ENCODE measurements at places on chromosomes 5 and 9. TPM values are rescaled to one million over a fixed set of nuclear protein-coding genes. Genes with fewer than 3 reads are reported as not detected.

DNA sequence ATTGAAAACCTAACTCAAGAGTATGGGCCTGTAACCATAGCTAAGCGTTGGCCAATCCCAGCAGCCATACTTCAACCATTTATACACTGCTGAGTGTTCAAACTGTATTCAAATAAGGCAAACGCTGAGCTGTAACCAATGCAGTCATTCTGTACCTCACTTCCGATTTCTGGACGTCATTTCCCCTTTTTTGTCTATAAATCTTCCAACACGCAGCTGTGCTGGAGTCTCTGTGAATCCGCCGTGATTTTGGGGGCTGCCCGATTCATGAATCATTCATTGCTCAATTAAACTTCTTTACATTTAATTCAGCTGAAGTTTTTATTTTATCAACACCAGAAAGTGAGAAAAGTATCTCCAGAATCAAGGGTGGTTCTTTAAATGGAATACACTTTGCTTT, 31.7 kb downstream of the MTX3 start:
- no peaks in the 10 kb centered on the region for H3K27me3 ChIP-seq
- no peaks in the 10 kb centered on the region for H3K4me1 ChIP-seq
- H3K36me3 ChIP-seq = no peaks in the 10 kb centered on the region
- no peak overlapping the region for H3K4me3 ChIP-seq
- no peak for DNase-seq

DNA sequence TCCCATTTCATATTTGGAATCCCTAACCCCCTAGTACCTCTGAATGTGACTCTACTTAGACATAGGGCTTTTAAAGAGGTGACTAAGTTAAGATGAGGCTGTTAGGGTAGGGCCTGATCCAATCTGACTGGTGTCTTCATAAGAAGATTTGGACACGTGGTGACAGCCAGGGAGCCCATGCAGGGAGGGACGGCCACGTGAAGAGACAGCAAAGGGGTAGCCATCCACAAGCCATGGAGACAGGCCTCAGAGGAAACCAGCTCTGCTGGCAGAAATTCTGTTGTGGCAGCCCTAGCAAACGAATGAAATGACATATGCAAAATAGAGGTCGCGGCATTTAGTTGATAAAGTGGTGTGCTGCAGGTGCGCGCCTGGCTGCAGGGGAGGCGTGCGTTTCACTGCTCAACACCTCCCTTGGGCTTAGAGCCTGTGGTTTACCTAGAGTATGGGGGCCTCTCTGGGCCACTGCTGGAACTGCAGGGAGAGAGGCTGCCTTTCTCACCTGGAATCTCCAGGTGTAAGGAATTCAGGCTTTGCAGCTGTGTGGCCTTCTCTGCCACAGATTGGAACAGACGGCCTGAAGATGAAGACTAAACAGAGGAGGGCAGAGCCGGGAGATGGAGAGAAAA, 7.1 kb upstream of the AFAP1L1 start:
- H3K36me3 ChIP-seq = no peaks in the 10 kb centered on the region
- no peak overlapping the region for H3K4me3 ChIP-seq
- no peaks in the 10 kb centered on the region for H3K4me1 ChIP-seq
- no peaks in the 10 kb centered on the region for H3K27me3 ChIP-seq
- no peak overlapping the region for H3K27ac ChIP-seq
- no peak for DNase-seq

GRCh38 chr5:167112556-167112955, 1178.9 kb upstream of the WWC1 start:
- H3K4me1 ChIP-seq = no peaks in the 10 kb centered on the region
- DNase-seq = no peak
- no peak overlapping the region for H3K27ac ChIP-seq
- no peak overlapping the region for H3K4me3 ChIP-seq
- no peaks in the 10 kb centered on the region for H3K27me3 ChIP-seq
- no peaks in the 10 kb centered on the region for H3K36me3 ChIP-seq

DNA sequence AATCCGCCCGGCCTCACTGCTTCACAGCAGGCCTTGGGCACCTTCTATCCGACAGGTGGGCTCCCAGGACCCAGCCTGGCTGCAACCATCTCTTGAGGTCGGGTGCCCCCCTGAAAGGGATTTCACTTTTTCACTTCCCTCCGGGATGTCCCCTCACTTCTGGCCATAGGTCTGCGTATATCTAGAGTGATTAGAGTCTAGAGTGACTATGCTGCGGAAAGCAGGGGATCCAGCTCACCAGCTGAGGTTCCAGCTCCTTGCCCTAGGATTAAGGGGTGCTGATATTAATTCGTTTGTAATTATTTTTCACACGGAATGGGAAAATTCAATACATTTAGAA, 3.1 kb downstream of the DMRT2 start:
- H3K27ac ChIP-seq = no peak overlapping the region
- H3K27me3 ChIP-seq = peaks cover 4% of the 10 kb centered on the region
- H3K36me3 ChIP-seq = no peaks in the 10 kb centered on the region
- H3K4me1 ChIP-seq = peaks cover 50% of the 10 kb centered on the region

GRCh38 chr5:170681013-170681433, 102.5 kb upstream of the GABRP start:
- no peak for DNase-seq
- H3K4me3 ChIP-seq = no peak overlapping the region
- no peaks in the 10 kb centered on the region for H3K27me3 ChIP-seq
- no peaks in the 10 kb centered on the region for H3K4me1 ChIP-seq

GRCh38 chr9:726005-726404, 115.5 kb upstream of the DMRT1 start:
- H3K27me3 ChIP-seq = no peaks in the 10 kb centered on the region
- H3K4me3 ChIP-seq = no peak overlapping the region
- peaks cover 14% of the 10 kb centered on the region for H3K36me3 ChIP-seq

DNA sequence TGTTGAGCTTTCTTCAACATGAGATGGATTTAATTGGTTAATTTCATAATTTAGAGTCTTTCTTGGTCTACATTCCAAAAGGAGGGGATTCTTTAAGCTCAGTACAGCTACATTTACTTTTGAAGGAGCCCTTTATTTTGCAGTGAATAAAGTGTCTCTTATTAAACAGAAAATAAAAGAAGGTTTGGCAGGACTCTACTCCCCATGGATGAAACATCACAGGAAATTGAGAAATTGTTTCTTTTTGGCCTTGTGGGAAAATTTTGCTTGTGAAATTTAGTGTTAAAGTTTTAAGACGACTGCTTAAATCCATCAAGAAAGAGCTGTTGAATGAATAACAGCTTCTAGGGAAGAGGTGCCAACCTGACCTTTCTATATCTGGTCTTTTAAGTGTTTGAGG, 187.7 kb downstream of the NTRK2 start:
- H3K4me1 ChIP-seq = no peaks in the 10 kb centered on the region
- H3K36me3 ChIP-seq = no peaks in the 10 kb centered on the region
- DNase-seq = peak; percentile 12
- no peaks in the 10 kb centered on the region for H3K27me3 ChIP-seq
- H3K4me3 ChIP-seq = no peak overlapping the region

GRCh38 chr5:36743891-36744772, 132.4 kb upstream of the NIPBL start:
- DNase-seq = peak; percentile 40
- H3K27ac ChIP-seq = peak overlapping the region; percentile 55
- no peaks in the 10 kb centered on the region for H3K27me3 ChIP-seq
- peak overlapping the region; percentile 41 for H3K4me3 ChIP-seq

DNA sequence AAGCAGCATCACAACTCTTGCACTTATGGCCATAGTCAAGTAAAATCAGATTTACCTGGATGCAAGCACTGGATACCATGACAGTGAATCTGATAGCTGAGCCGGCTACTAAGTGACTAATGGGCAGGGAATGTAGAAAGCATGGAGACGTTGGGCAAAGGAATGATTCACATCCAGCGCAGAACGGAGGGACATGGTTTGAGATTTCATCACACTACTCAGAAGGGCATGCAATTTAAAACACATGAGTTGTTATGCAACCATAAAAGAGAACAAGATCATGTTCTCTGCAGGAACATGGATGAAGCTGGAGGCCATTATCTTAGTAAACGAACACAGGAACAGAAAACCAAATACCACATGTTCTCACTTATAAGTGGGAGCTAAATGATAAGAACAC, 169.1 kb upstream of the PIK3R1 start:
- H3K4me3 ChIP-seq = no peak overlapping the region
- no peak for DNase-seq
- no peak overlapping the region for H3K27ac ChIP-seq
- H3K27me3 ChIP-seq = no peaks in the 10 kb centered on the region

DNA sequence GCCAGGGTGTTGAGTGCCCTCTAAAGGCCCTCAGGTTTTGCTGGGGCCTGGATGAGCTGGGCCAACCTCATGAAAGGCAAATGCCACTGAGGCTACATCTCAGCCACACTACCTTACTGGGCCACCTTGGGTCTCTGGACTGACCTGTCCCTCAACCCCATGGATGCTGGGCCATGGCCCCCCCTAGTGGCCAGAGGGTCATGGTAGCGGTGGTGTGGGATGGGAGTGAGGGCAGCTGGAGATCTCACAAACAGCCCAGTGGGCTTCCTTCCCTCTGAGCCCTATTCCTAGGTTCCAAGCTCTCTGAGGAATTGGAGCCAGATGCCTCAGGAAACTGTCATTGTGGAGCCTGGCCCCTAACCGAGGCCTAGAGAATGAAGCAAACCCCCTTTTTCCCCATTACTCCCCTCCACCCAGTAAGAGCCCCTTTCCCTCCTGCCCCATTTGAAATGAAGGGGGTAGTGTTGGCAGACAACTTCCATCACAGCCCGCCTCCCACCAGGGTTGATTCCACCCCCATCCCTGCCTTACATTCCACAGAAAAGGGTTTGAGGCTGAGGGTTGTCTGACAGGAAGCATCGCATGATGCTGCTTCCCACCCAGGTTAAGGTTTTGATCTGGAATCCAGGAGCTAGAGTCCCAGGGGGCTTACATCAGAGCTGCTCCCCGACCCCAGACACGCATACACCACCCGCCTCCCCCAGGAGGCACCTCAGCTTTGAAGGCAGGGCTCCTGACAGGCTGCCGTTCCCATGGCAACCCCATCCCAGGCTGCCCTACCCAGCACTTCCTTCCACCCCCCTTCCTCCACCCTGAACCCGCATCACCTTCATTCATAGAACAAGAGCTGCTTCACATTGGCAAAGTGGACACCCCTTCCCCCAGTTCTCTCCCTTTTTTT, 63.9 kb downstream of the PCDH1 start:
- no peaks in the 10 kb centered on the region for H3K4me1 ChIP-seq
- DNase-seq = no peak
- no peak overlapping the region for H3K4me3 ChIP-seq
- no peaks in the 10 kb centered on the region for H3K36me3 ChIP-seq

DNA sequence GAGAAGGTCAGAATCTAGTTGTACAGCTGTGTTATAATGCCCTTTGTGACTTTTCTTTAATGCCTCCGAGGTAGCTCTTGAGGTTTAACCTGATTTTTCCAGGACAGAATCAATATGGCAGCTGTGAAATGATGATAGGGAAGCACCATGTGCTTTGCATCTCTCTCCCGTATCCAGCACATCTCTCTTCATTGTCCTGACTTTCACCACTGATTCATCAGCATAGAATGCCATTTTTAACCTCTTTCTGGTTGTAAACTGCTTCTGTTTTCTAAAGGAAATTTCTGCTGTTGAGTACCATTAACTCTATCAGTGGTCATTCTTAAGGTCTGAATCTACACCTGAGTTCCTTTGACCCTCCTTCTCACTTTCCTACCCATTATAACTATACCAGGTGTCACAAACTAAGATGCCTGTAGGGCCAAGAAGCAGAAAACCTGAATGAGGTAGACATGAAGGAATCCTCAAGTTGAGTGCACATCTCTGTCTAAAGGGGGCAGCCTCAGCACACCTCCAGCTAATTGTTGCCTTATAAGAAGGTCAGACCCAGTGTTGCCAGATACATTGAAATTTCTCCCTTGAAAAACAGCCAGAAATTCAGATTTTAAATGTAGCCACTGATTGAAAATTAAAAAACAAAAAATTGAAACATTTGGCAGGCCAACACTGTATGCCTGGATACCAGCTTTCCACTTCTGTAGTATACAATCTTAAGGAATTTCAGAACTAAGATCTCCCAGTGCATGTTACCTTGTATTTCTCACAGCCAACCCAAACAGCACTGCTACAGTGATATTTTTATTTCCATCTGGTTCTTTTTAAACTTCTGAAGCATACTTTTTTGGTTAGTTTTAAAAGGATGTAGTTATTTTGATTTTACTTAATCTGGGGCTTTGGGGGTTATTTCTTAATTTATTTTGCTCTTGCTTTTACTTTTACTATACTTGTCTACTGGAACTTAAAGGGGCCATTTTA, 35.8 kb upstream of the TLX3 start:
- no peak overlapping the region for H3K4me3 ChIP-seq
- no peaks in the 10 kb centered on the region for H3K4me1 ChIP-seq
- DNase-seq = no peak

- H3K27me3 ChIP-seq = no peaks in the 10 kb centered on the region
- H3K4me1 ChIP-seq = peaks cover 4% of the 10 kb centered on the region
- H3K27ac ChIP-seq = no peak overlapping the region
- H3K4me3 ChIP-seq = no peak overlapping the region
- no peak for DNase-seq
Observed at GRCh38 chr5:102759700-102760099, 4.6 kb downstream of the PAM start.

Gene PCDHGB2
- 11.4 TPM for total RNA-seq

DNA sequence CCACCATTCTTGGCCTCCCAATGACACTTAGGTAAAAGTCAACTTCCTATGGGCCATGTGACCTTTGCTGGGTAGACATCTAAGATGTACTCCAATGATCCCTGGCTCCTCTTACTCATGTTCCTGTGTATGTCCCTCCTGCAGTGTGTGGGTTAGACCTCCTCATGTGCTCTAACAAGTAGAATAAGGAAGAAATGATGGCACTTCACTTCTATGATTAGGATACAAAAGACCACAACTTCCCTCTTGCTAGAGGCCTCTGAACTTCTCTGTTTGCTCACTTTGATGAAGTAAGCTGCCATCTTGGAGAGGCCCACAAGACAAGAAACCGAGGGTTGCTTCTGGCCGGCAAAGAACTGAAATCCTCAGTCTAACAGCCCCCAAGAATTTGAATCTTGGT, 131.8 kb downstream of the TAF11L14 start:
- no peak overlapping the region for H3K27ac ChIP-seq
- H3K36me3 ChIP-seq = no peaks in the 10 kb centered on the region
- H3K4me1 ChIP-seq = no peaks in the 10 kb centered on the region
- no peaks in the 10 kb centered on the region for H3K27me3 ChIP-seq
- no peak overlapping the region for H3K4me3 ChIP-seq

GRCh38 chr5:18305288-18305924, 671.1 kb downstream of the TAF11L14 start:
- H3K4me3 ChIP-seq = no peak overlapping the region
- DNase-seq = no peak
- H3K27me3 ChIP-seq = no peaks in the 10 kb centered on the region
- no peaks in the 10 kb centered on the region for H3K4me1 ChIP-seq
- H3K27ac ChIP-seq = no peak overlapping the region

DNA sequence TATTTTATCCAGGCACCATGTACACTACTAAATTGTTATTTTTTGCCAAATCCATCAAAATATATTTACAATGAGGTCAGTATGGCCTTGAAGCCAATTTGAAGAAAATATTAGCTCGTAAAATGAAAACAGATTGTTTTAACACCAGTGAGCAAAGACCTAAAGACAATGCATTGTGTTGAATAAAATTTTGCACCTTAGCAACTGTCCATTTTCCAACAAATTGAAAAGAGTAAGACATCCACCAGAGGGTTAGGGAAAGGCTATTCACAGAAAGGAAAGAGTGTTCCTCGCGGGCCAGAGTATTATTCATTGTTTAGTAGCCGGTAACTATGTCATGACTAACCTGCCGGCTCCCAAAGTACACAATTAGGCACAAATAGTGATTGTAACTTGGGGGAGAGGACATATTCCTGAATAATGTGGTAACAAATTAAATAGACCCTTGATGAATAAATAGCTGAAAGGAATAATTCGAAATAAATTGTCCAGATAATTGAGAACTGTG, 213.3 kb downstream of the DNAH5 start:
- no peaks in the 10 kb centered on the region for H3K36me3 ChIP-seq
- no peaks in the 10 kb centered on the region for H3K27me3 ChIP-seq
- no peak overlapping the region for H3K27ac ChIP-seq
- H3K4me3 ChIP-seq = no peak overlapping the region
- no peak for DNase-seq
